Choroid plexus epithelial cell (primary cell): ENCODE measurements at places on chromosomes 4 and X.

DNA sequence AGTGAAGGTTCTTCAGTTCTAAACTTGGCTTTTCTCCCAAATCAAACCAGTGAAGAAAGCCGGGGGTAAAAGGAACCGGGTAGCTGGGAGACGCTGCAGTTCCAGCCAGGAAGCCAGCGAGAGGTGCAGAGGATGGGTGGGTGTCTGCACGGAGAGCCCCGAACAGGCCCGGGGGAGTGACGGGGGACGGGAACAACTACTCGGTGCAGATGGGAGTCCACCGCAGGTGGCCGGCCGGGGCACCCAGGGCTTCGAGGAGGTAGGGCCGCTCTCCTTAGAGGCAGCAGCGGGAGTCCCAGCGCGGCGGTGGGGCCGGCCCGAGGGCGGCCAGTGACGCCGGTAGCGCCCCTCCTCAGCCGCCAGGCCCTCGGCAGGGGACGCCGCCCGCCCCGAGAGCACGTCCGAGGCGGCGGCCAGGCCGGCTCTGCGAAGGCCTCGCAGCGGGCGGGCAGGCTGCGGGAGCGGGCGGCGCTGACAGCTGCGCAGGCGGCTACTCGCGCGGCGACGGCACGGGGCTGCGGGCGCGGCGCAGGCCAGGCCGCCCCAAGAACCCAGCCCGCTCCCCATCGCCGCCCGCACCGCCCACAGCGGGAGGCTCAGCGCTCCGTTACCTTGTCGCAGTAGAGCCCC is 449 bp downstream of the FBXL5 start:
- peak; percentile 48 for DNase-seq

- DNase-seq = no peak
These were observed 30.5 kb upstream of the ACSL1 start for GRCh38 chr4:184856277-184856609.

DNA sequence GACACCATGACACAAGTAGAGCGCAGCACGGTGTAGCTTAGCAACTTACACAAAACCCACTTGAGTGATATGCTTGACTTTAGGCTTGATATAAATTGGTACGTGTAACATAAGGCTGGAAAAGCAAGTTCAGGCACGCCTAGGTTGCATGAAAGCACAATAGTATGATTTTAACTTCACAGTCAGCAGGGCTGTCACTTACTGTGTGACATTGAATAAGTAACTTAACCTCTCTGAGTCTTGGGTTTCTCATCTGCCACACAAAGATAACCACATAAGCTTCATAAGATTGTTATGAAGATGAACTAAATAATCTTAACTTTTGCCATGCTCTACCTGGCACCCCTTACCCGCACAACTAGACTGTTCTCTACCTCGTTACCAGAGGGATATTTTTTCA is 9.5 kb downstream of the SRD5A3 start:
- no peak for DNase-seq

DNA sequence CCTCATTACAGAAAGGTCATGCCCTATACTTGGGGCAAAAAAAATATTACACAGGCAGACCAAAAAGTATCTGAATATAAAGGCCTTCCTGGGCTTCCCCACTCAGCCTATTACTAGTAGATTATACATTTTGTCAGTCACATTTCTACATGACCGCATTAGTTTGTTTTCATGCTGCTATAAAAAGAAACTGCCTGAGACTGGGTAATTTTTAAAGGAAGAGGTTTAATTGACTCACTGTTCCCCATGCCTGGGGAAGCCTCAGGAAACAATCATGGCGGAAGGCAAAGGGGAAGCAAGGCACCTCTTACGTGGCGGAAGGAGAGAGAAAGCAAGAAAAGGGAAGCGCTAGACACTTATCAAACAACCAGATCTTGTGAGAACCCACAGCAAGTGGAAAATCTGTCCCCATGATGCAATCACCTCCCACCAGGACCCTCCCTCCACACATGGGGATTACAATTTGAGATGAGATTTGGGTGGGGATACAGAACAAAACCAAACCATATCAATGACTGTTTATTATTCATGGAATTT is 1312.0 kb downstream of the PCDH7 start:
- DNase-seq = no peak

DNA sequence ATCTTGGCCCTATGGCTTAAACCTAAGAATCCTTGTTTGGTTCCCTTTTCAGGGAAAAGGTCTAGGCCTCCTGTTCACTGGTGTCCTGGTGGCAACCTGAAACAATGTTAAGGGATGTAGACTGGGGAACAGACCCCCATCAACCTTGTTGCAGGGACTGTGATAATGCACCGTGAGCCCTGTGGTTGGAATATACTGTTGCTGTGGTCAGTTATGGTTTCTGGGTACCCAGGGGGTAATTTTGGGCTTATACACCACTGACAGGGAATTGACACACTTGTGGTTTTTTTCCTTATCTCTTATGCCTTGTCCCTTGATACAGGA is 64.0 kb upstream of the WDR1 start:
- DNase-seq = peak; percentile 16

- DNase-seq = no peak
These were observed 103.0 kb downstream of the SNCA start for GRCh38 chr4:89733946-89734345.

GRCh38 chrX:22882543-22882942 is 117.2 kb upstream of the DDX53 start:
- DNase-seq = no peak

- DNase-seq = no peak
These were observed 7.5 kb downstream of the SEPTIN6 start for GRCh38 chrX:119685225-119686066.

- no peak for DNase-seq
These were observed 3.4 kb upstream of the PPID start for GRCh38 chr4:158726633-158727032.

DNA sequence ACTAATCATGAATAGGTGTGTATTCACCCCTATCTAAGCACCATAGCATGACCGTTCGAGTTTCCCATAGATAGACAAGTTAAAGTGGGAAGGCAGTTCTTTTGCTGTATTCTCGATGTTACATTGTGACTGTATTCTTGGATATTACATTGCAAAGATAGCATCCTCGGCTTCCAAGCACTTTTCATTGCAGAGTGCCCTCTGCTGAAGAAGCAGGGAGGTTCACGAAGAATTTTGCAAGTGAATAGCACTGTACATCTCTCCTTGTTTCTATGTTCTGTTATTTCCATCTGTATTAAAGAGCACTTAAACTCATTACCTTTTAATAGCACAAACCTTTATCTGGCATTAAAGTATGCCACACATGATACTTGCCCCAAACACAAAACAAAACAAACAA is 426.7 kb upstream of the ARX start:
- DNase-seq = peak; percentile 0

DNA sequence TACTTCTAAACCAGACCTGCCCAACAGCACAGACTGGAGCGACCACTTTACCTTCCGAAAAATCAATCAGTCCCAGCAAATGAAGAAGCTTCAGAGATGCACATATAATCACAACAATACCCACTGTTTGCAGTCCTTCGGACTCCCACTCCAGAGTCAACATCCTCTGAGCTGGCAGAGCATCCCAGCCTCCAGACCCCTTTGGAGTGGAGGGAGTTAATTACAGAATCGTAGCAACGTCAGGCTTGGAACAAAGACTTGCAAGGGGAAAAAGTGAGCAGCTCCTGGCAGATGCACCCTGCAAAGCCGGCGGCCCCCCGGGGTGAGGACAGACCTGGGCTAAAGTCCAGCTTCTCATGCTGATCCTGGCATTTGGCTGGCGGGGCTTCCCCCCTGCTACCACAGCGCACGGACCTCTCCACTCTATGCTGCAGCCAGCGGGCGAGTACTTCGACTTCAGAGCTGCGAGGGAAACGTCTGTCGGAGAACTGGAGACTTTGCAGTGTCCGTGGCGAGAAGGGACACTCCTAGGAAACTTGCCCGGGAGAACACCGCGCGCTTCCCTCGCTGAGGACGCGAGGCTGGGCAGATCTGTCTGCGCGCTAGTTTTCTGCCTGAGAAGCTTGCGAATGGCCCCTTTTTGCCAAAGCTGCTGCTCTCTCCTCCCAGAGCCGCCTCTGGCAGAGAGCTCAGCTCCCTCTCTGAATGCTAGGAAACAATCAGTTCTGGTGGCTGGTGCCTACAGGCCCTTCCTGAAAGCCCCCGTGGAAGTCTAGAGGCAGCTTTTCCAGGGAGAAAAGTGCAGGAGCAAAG is 283.7 kb downstream of the PACRGL start:
- peak; percentile 15 for DNase-seq

DNA sequence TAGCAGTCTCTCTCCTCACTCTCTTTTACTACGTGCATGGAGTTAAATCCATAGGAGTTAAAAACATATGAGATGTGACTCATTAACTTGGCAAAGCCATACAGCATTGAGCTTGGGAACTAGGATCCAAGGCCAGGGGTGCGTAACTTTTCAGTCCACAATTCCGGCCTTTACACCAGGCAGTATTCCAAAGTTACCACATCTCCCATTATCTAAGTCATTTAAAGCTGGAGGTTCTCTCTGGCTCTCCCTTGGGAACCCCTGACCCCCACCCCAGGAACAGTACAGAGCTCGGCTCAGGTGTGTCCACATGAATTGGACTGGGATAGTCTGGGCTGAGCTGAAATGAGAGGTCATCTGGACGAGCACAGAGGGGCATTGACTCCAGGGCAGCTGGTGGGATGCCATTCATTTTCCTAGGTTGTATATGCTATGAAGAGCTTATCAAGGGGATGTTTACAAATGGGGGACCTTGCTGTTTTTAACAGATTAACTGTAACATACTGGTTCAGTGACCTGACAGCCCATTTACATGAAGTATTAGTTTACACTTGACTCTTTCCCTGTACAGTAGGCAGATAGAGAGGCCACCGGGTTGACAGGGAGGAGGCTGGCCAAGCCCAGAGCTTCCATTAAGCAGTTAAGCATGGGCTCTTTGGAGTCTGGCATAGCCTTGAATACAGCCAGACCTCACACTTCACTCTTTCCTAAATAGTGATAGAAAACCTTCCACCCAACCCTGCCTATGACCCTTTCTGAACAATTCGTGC is 128.8 kb downstream of the RAB28 start:
- DNase-seq = peak; percentile 3
